Liver (tissue), 10 donors: ENCODE measurements at places on chromosomes 12 and 14.

DNA sequence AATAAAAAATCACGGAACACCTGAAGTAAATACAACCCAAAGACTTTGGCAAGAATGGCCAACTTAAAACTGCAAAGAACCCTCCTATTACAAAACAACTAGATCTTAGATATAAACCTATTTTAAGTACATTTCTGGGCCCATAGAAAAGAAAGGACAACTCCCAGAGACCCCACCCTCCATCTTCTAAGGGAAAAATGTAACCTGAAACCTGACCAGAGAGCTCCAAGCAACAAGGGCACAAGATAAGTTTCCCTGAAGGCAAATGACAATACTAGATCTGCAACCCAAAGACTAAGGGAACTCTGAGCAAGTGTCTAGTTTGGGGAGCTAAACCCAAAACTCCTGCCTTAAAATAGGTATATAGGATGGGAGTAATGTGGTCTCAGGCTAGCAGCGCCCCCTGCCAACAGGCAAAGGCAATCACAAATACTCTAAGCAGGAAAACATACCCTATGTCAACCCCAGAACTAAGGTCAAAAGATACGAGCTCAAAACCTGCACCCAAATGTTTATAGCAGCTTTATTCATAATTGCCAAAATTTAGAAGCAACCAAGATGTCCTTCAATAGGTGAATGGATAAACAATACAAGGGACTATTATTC, 218.9 kb downstream of the ITPR2 start:
- no peak for DNase-seq

- DNase-seq: no peak
These were observed 16.5 kb downstream of the SELPLG start for GRCh38 chr12:108616941-108617858.

DNA sequence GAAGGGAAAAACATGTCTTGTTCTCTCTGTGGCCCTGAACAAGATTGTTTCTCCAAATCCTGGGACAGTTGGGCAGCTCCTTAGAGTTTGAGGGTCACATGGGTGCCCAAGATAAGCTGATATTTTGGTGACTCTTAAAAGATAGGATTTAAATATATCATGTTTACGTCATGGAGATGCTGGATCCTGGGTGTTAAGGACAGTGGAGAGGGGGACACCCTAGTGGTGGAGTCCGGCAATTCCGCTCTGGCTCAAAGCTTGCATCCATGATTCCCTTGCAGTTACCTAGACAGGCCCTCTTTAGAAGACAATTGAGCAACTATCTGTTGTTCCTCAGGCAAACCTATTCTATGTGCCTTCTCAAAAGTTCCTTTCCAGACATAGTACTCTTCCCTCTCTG, 101.8 kb downstream of the CMKLR1 start:
- DNase-seq: no peak

DNA sequence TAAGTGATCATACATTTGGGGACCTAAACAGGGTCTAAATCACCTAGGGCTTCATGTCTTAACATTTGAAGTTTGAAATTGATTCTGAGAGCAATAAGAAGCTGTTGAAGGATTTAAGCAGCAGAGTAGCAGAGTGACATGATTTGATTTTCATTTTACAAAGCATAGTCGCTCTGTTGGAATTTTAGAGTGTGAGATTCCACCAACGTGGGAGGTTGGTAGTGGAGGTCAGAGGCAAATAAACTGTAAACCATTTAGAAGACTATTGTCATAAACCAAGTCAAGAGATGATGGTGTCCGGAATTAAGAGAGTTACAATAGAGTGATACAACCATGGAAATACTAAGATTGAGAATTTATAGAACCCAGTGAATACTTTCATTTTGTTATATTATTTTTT, 52.7 kb upstream of the ZDHHC17 start:
- DNase-seq: no peak

DNA sequence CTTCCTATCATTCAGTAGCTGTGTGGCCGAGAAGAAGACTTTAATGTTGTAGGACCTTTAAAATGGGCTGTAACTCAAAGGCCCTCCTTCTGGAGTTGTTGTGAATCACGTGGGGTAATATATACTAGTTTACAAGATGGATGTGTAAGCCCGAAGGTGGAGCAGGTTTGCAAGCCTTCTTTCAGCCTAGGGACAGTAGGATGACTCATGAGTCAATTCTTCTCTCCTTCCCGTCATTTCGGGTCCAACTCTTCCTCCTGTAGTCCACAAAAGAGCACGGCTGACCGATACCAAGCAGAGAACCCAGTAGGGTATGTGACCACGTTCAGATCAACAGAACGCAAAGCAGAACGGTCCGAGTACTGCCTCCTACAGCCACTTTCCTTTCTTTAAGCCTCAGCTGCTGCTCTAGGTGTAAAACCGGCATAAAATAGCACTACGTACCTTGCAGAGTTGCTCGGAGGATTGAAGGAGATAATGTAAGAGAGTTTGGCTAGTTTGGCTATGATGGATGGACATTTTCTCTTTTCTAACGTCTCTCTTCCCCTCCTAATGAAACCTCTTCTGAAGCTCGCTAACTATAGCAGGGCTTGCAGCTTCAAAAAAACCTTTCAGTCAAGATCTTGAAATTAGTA, 1.3 kb upstream of the RASSF3 start:
- DNase-seq: peak; percentile 38

- DNase-seq: no peak
These were observed 277.4 kb downstream of the PDZRN4 start for GRCh38 chr12:41465526-41465925.

DNA sequence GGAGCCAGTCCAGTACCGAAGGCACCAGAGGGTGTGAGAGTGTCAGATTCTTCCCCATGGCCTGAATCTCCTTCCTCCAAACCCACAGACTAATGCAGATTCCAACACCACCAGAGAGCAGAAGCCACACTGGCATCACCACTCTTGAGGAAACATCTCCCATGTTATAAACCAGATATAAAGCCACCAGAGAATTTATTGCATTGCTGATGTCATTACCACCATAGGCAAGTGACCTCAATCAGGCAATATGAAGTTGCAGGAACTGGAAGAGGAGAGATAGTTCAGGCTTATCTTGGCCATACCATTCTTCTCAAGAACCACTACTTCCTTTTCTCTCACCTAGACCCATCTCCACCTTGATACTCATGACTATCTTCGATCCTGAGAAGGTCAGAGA, 653.4 kb downstream of the TMEM121 start:
- DNase-seq: no peak

DNA sequence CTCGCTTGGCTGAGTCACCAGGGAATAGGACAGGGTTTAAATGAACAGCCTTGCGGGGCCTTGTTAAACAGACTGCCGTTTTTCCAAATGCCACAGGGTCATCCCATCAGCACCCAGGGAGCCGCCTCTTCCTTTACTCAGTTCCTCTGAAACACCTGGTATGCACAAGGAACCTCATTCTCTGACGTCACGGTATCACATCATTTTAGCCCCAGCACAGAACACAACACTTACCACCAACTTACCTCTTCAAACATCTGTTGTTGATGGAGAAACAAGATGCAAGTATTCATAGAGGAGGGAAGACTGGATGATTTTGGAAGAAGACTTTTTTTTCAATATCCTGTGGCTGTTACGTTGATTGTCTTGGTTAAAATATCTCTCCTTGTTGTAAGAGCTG, 535.3 kb upstream of the TMEM132C start:
- DNase-seq: no peak

DNA sequence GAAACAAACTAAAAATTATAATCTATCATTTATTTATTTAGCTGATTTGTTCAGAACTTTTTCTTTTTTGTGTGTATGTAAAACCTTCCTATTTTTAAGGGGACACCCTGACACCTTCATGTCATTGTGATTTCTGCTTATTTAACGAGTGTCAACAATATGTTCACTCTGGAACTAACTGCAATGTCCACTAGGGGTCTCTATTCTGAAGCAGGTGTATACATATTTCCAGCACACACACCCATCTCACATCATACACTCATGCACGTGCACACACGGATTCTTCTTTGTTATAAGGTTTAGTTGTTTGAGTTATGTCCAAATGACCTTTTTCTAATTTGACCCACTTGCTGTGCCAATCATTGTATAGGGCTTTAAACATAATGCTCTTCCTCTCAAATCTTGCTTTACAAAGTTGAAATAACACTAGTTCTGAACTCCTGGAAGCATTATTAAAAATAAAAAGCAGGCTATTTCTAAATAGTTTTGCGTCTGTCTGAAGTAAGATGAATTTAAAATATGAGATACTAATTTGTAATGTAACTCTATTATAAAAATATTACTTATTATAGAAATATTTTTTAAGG, 15.5 kb downstream of the E2F7 start:
- DNase-seq: no peak

- DNase-seq: no peak
These were observed 72.1 kb upstream of the RASSF8 start for GRCh38 chr12:25886396-25886795.

DNA sequence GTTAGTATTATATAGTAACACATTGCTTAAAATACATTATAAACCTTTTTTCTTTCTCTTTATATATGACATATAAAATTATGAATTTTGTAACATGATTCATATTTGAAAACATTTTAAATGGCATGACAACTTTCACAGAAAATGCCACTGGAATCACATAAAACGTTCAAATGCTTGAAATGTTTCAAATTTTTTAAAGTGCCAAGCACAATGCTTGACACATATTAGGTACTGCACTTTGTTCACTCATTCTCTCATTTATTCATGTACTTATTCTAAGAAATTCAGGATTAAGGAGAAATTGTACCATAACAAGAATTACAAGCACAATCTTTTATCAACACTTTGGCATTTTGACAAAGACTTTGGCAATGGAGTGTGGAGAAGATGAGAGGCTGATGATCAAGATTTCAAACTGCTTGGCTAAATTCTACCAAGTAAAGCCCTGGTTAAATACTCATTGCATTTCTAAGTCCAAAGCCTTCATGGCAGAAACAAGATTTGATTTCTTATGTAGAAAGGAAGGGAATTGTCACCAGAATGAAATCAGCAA, 232.2 kb downstream of the C12orf50 start:
- DNase-seq: no peak

- no peak for DNase-seq
These were observed 26.8 kb downstream of the FLVCR2 start for GRCh38 chr14:75604979-75605851.

GRCh38 chr14:98252820-98253219, 1019.2 kb downstream of the BCL11B start:
- DNase-seq: no peak

GRCh38 chr12:82954572-82954971, 267.9 kb downstream of the TMTC2 start:
- no peak for DNase-seq

DNA sequence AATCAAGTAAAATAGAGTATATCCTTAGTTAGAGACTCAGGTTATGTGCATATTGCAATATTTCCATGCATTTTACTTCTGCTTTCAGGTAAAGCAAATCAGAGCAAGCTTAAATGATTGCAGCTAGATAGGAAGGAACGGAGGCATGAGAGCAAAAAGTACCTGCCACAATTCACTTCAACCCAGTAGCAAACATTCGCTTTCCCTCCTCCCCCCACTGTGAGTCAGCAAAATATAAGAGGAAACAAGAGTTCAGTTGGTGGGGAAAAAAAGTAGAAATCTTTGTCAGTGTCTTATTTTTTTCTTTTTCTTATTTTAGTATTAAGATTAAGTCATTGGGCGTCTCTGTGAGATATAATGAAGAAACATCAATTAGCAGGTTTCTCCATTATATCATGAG, 475.4 kb downstream of the NPAS3 start:
- DNase-seq: no peak

DNA sequence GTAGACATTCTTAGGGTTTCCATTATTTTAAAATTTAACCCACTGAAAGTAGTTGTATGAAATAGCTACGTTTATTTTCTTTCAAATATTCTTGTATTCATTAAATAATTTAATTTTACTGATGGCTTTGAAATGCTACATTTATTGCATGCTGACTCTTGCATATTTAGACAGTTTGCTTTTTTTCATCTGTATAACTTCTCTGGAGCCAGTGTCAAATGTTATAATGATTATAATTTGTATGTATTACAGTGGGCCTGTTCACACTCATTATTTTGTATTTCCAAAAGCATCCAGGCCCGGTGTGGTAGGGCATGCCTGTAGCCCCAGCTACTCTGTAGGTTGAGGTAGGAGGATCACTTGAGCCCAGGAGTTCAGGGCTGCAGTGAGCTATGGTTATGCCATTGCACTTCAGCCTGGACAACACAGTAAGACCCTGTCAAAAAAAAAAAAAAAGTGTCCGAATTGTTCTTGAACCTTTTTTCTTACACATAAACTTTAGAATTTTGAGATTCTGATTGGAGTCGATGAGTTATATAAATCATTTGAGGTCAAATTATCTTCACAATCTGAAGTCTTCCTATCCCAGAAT, 905 bp downstream of the ZNF84 start:
- no peak for DNase-seq

DNA sequence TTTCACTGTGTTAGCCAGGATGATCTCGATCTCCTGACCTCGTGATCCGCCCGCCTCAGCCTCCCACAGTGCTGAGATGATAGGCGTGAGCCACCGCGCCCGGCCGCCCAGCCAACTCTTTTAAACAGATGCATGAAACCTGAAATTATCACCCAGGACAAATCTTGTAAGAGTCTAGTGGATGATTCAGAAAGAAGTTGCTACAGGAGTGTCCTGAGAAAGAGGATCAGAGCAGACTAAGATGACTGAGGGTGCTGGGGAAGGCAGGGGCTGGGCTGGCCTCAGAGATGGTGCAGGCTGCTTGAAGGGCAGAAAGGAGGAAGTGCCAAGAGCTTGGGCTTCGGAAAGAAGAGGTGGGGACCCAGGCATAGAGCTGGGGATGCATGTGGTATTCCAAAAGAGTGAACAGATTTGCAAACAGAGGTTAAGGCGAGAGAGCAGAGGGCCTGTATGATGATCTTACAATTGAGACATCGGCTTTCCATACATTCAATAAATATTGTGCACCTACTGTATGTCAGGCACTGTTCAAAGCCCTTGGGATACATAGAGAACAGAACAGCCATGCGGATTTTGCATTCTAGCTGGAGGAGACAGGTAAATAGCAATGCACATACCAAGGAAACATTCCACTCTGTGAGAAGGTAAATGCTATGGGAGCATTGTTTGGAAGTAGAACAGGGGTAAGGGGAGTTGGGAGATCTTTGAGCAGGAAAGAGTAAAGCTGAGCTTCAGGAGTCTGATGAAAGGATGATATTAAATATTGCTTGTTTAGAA, 7.4 kb upstream of the CD9 start:
- DNase-seq: no peak

DNA sequence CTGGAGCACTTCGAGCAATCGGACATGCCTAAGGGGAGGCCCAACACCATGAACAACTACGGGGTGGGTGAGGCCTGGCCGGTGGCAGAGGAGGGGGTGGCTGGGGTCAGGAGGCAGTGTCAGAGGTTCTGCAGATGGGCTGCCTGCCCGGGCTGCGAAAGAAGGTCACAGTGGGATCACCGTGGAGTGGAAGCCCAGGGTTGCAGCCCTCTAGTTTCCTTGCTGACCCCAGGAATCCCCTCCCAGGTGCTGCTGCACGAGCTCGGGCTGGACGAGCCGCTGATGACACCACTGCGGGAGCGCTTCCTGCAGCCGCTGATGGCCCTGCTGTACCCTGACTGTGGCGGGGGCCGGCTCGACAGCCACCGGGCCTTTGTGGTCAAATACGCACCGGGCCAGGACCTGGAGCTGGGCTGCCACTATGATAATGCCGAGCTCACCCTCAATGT, 1.9 kb upstream of the ARL6IP4 start:
- DNase-seq: no peak
